ENCODE measurements at places on chromosomes 7 and 10.

- DNase-seq, result peak; percentile 73
These were observed 2.9 kb downstream of the PKD2L1 start for GRCh38 chr10:100327007-100327717.

DNA sequence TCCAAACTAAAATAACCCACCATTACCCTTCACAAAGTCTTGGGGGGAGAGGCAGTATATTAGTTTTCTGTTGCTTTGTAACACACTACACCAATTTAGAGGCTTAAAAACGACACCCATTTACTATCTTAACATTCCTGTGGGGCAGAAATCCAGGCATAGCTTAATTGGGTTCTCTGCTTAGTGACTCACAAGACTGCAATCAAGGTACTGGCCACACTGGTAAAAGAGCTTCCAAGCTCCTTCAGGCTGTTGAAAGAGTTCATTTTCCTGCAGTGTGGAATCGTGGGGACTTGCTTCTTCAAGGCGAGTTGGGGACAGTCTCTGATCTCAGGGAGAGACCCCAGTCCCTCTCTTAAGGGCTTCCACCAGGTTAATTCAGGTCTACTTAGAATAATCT, 139.1 kb downstream of the XPNPEP1 start:
- no peak for DNase-seq

- no peak for DNase-seq
These were observed 197.1 kb downstream of the DOCK4 start for GRCh38 chr7:112009081-112009480.

DNA sequence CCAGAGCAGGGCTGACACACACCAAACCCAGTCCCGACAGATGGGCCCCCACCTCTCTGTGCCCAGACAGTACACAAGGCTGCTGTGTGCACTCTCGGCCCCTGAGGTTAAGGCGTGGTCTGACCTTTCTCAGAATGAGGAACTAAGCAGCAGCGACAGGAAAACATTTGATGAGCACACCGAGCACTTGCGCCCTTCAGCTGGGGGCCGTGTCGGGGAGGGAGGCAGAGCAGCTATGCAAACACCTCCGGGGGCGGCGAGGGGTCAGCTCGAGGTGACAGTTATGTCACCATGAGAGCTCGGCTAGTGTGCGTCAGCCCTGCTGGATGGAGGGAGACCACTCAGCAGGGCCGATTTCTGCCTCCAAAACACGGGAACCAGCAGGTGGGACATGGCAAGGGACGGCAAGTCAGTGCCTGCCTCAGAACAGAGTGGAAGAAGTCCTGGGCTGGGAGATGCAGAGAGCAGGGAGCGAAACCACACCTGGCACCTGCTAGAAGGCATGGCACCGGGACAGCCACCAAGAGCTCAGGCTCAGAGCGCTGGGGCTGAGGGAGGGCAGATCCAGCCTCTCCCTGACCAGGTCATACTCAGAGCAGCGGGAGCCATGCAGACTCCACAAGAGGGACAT, 57.4 kb downstream of the CHST15 start:
- peak; percentile 86 for DNase-seq

GRCh38 chr7:112007185-112007584, 199.0 kb downstream of the DOCK4 start:
- no peak for DNase-seq

Data from GM06990 (cell line).